ENCODE measurements at places on chromosomes 7 and 10.
A peak's percentile ranks its signal among the peaks of the same experiment; 100 is the strongest.

DNA sequence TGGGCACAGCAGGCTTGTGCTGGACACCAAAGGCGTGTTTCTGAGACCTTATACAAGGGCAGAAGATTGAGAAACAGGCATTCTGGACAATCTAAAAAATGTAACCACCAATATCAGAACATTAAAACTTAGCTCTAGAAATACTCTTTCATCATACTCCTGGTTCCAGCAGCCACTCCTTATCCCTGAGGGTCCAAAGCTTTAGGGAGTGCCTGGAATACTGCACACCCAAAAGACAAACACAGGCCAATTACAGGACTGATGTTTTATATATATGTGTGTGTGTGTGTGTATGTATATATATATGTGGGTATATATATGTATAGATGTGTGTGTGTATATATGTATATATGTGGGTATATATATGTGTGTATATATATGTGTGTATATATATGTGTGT, 39.6 kb downstream of the FAM171A1 start:
- no peak for DNase-seq

DNA sequence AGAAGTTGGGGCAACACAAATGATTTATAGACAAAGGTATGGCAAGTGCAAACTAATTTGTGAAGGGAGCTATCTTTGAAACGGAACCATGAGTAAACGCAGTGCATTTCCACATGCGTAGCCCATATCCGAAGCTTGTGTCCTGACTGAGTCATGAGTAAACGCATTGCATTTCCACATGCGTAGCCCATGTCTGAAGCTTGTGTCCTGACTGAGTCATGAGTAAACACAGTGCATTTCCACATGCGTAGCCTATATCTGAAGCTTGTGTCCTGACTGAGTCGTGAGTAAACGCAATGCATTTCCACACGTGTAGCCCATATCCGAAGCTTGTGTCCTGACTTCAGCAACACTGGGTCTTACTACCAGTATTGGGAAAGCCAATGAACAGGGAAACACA, 95.0 kb downstream of the CELF2 start:
- DNase-seq, result no peak

DNA sequence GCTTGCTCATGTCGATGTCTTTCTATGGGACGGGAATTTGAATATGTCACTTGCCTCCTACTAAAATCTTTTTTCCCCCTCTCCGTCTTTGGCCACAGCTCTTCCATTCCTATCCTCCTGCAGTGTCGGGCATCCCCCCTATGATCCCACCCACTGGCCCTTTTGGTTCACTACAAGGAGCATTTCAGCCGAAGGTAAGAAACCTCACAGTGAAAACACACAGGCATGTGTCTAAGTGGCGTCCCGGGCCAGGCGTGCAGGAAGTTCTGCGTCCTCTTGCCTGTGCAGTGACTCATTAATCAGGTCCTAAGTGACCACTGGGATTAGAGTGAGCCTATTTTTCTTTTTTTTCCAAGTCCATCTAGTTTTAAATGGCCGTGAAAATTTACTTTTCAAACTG, 360.5 kb upstream of the GALNT17 start:
- DNase-seq, result no peak

DNA sequence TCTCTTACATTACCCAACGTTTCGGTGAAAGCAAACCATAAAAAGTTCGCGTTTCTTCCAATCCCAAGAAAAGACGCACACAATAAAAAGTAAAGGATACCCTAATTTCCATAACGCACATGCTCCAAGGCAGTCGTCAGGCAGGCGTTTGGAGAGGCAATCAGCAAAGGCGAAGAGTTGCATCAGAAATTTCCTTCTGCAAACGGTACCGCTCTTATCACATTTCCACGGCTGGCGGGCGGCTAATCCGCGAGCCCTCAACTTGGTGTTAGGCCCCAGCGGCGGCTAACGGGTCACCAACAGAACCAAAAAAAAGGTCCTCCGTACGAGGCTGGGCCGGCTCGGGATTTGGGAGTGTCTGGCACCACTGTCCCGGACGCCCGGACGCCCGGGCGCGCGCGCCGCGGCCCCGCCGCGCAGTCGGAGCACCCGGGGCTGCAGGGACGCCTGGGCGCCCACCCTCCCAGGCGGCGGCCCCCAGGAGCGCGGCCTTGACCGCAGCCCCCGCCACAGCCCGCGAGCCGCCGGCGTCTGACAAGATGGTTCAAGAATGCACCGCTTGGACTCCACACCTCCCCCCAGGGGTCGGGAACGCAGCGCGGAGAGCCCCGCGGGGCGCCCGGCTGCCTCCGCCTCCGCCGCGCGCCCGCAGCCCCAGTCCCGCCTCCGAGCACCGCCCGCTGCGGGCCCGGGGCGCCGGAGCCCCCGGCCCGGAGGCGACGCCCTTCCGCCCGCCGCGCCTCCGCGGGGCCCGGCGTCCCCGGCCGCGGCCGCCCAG, 9.8 kb upstream of the GRB10 start:
- no peak for DNase-seq

GRCh38 chr7:96663457-96663856, 46.2 kb downstream of the SEM1 start:
- DNase-seq, result no peak

DNA sequence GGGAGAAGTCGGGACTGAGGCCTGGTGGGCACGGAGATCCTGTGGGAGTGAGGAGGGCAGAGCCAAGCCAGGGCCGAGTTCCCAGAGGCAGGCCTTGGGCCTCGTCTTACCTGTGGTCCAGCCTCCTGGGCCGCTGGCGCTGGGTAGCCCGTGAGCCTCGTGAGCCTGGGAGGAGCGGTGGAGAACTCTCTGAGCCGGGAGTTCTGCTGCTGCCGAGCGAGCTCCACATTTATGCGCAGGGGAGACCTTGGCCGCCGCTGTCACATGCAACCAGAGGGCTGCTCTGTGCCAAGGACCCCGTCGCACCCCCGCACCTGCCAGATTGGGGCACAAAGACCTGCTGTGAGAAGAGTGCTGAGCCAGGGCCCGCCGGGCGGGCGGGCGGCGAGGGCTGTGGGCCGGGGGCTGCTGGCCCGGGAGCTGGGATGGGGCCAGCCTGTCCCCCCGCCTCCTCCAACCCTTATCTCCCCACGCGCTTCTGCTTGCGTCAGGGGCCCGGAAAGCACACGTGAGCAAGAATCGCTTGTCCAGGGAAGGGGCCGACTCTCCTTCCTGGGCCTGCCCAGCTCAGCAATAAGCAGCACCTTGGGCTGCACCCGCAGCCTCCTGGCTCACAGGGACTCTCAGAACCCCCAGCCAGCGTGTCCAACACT, 10.2 kb downstream of the VENTX start:
- no peak for DNase-seq

DNA sequence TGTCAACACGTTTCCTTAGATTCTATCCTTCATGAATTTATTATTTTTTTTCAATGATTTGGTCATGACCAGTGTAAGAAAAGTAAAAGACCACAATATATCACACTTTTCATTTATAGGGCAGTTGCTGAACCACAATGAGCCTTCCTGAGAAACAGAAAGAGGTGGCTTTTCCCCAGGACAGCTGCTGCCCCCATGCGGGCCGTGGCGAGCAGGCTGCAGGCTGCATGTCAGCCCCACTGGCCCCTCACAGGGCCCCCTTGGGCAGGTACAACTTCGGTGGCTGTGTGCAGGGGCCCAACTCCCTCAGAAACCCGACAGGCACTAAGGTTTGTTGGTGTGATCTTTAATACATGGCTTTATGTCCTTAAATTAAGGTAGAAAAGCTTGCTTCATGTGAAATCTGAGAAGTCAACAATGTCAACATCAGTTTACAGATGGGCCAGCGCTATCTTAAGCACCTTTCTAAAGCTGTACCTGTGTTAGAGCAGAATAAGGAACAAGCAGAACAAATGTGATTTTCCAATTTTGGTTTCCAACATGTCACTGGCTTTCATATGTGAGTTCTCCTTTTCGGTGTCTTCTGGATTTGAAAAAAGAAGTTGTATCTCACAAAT, 10.6 kb downstream of the BEND7 start:
- no peak for DNase-seq

DNA sequence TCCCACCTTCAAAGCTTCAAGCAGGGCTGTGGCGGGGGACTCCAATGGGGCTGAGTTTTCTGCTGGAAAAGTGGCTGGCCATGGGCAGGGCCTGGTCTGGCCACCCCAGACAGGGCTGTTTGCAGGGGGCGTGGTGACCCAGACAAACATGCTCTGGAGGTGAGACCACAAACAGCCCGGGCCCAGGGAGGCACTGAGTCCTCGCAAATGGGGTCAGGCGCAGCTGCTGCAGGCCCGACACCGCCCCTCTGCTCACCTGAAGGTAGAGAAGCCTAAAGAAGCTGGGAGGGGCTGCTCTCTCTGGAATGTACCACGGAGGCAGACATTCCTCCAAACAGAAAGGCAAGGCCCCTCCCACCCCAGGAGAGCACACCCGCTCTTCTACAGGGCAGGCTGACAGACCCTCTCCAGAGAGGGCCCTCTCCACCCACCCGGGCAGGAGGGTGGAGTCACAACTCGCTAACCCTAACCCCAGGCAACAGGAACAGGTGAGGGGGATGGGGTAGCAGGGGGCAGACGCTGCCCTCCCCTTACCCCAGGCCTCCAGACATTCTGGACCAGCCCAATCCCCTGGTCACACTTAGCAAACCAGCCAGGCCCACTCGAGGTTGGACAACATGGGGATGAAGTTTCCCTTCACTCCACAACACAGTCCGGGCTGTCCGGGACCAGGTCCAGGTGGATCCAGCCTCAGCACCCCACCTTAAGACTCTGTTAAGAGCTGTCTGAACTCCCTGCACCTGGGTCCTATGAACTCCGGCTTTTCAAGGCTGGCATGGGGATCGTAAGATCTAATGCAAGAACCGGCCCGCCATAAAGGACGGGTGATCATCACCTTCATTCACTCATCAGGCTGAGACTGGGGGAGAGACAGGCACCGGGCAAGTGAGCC, 32.3 kb downstream of the OAT start:
- DNase-seq, result no peak

- DNase-seq, result no peak
These were observed 215.3 kb upstream of the GLI3 start for GRCh38 chr7:42452356-42452755.

GRCh38 chr10:22742678-22743077, 28.3 kb upstream of the PIP4K2A start:
- no peak for DNase-seq

GRCh38 chr7:1383398-1384112, 75.7 kb downstream of the MICALL2 start:
- no peak for DNase-seq

- DNase-seq, result no peak
These were observed 151.5 kb downstream of the PFKFB3 start for GRCh38 chr10:6354168-6354772.

GRCh38 chr10:86261941-86262687, 104.5 kb downstream of the GRID1 start:
- DNase-seq, result peak; percentile 1

DNA sequence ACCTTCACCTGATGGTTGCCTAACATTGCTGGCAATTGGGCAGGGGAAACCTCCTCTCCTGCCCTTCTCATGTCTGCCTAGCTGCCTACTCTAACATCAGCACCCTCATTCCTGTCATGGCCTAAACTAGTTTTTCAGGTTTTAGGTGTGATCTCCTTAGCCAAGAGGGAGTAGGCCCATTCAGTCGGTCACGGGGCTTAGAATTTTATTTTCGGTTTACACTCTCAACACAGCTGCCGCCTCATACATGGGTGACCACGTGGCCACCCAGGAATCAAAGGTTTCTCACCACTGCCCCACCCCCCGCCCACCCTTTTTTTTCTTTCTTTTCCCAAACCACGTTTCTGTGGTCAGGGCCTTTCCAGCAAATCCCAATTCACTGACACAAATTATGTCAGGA, 97.2 kb downstream of the RALA start:
- no peak for DNase-seq

- DNase-seq, result no peak
These were observed 176.8 kb upstream of the TBX20 start for GRCh38 chr7:35430547-35431153.

- no peak for DNase-seq
These were observed 70.8 kb downstream of the HIP1 start for GRCh38 chr7:75667938-75668337.

DNA sequence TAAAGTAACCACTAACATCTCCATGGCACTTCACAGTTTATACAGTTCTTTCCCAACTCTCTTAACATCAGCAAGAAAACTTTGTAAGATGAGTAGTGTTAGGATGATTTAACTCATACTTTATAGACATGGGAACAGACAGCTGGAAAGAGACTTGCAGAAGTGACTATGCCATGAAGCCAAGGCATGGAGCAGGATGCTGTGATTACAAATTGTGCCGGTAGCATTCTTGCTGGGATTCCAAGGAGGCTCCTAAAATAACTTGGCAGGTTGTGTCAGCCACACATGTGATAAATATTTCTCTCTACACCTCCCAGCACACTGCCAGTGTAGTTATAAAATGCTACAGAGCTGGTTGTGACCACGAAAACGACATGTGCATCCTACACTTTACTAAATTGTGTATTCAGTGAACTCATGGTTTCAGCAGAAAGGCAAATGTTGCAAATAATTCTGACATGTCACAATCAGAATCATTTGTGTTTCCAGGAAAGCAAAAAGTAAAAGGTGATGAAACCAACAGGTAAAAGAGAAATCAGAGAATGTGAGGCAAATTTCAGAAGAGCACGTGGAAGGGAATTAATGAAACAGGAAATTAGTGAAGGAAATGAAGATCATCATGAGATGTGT, 5.6 kb upstream of the CYP3A4 start:
- no peak for DNase-seq

GRCh38 chr7:22216832-22217475, 140.0 kb downstream of the RAPGEF5 start:
- no peak for DNase-seq

- DNase-seq, result no peak
These were observed 15.2 kb upstream of the CYREN start for GRCh38 chr7:135185471-135186260.

GRCh38 chr10:3400348-3400747, 227.8 kb upstream of the PITRM1 start:
- DNase-seq, result no peak

GRCh38 chr7:131720703-131721102, 164.3 kb upstream of the PODXL start:
- no peak for DNase-seq

GRCh38 chr10:13797164-13797563, 210.4 kb downstream of the PRPF18 start:
- no peak for DNase-seq

DNA sequence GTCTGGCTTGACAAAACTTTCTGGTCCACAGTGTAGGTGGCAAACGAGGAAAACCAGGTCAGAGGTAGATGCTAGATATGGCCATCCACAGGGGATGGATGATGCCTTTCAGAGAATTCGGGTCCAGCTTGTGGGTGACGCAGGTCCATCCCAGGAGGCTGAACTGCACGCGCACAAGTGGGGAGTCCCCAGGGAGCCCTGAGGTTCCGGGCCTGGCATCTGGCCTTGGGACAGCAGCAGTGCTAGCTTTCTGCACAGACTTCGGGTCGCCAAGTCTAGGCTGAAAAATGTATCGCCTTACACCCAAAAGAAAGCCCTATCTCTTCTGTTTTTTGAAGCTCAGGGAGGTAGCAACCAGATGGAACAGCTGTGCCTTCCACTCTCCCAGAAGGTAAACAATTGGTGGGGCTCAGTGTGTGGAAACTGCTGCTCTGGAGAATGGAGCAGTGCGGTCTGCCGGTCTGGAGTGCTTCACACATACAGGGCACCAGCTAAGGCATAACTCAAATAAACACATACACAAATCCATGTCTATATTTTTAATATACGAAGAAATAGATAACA, 119.3 kb upstream of the ACBD5 start:
- no peak for DNase-seq

GRCh38 chr10:32961895-32962369, 3.9 kb upstream of the ITGB1 start:
- DNase-seq, result no peak

- no peak for DNase-seq
These were observed 325.5 kb downstream of the GPR37 start for GRCh38 chr7:124440081-124440480.

GRCh38 chr10:15237351-15237750, 68.9 kb upstream of the NMT2 start:
- no peak for DNase-seq
